ENCODE measurements at places on chromosomes 5 and 9.

DNA sequence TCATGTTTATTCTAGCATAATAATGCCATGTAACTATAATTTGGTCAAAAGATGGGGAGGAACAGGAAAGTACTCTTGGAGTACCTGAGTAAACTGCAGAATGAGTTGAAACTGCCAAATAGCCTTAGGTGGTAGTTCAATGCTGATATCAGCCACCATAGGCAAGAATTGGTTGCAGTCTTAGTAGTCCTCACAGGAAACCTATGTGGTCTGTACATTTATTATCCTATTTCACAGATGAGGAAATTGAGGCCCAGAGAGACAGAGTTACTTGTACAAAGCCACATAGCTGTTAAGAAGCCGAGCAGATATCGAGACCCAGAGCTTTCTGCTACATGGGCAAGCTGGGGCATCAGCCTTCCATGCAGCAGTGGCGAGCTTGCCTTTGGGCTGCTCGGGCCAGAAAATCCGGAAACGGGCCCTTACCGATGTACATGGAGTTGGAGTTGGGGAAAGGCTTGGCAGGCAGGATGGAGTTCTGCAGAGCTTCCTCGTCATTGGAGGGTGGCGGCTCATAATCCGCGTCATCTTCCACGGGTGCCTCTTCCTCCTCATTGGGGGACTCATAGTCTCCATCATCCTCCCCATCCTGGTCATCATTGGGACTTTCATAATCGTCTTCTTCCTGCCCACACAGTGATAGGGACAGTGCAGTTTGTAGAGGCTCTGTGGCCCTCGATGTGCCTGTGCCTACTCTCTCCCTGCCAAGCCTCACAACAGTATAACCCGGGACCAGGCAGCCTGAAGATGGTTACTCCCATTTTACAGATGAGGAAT, 27.1 kb downstream of the LCP2 start:
- DNase-seq = no peak

- no peak for DNase-seq
Observed at GRCh38 chr5:156655732-156656131, 194.4 kb upstream of the PPP1R2B start.

DNA sequence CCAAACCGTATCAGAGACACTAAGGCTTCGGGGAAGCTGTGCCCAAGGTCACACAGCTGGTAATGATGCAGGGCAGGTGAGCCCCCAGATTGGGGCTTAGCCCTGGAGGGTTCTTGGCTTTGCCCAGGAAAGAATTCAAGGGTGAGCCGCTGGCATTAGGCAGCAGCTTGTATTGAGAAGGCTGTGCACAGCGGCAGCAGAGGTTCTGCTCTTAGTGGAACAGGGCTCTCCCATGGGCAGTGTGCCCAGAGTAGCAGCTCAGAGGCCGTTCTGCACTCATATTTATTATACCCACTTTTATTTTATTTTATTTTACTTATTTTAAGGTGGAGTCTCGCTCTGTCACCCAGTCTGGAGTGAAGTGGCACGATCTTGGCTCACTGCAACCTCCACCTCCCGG, 85.8 kb upstream of the IER5L start:
- no peak for DNase-seq

DNA sequence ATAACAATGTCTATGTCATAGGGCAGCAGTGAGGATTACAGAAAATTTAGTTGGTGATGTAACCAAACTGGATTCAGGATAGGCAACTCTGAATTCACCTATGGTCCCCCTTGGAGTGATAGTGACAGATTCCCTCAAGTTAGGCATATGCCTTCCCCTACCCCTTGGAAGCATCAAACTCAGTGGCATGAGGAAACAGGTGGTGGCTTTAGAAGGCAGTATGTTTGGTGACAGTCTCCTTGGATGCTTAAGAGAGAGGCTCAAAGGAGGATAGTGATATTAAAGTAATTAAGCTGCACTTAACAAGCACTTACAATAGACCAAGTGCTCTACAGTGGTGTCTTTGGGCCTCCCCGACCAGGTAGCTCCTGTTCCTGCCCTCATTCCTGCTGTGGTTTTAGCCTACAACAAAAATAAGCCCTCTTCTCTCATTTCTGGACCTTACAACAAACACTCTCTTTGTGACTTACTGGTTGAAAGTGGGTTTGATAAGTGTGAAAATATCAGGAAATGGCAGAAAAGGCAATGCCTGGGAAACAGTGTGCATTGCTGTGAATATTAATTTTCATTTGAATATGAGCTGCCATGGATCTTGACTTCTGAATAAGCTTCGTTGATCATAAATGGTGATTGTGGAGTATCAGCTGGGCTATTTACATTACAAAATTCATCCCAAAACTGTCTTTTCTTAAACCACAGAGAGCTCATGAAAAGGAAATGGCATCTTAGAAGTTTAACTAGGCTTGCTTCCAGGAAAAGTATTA, 29.2 kb downstream of the NR4A3 start:
- no peak for DNase-seq

DNA sequence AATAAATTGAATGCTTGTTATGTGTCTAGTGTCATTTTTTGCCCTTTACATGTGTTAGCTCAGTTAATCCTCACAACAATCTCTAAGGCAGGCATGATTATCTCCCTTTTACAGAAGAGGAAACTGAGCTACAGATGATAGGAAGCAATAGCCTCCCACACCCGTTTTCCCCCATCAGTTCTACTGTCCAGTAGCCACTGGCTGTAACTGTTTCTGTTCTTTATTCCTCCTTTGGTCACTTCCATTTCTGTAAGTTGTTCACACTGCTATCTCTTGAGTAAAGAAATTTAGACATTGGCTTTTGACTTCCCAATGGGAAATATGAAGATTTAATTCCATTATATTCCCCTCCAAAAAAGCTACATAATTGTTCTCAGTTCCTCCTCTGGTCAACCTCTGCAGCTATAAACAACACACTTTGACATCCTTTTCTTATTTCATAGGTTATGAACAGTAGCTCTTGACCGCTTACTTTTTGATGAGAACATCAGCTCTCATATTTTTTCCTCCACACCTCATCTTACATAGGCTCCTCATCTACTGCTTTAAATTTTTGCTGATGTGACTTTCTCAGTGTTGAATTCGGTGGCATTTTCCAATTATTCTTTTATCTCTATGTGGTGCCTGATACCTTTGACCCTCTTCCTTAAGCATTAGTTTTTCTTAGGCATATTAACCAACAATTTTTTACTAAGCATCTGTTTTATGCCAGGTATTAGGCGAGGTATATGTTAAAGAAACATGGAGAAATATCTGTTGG, 21.4 kb downstream of the SPZ1 start:
- no peak for DNase-seq

DNA sequence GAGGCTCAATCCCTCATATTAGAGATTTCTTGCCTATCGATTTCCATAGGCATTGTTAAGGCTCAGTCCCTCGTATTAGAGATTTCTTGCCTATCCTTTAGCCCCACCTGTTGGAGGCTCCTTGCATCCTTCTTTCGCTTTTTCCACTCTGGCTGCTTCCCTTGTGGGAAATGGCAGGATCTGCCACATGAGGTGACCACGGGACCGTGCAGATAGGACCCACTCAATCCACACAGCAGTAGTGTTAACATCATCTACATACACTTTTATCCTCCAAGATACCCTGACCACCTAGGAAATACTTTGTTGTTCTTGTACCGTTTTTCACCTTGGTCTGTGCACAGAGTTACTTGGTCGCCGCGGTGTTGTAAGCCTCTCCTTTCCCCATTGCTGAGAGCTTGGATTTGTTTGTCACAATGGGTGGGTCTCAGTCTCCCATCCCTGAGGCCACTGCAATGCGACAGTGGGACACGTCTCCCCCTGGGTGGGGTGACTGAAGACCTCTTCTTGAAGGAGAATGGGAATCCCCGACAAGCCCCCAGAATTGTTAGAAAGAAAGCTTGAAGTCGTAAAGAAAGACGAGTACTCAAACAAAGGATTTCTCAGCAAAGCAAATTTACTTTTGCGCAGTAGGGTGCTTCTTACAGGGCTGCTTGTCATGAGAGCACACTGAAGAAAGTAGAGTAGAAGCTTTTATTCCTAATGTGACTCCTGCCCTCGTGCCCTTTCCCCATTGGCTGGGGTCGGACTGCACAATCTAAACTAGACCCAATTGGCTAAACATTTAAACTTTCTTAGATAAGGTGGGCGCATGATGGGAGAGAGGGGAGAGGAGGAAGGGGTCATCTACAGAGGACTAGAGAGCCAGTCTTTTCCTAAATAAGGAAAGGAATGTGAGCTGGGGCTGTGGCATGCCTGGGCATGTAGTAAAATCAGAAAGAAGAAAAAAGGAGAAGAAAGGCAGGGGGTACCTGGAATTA, 19.8 kb downstream of the IFT74 start:
- DNase-seq = peak; percentile 15

- DNase-seq = peak; percentile 15
Observed at GRCh38 chr9:4489919-4490704, at the start of gene SLC1A1. TSS of gene SLC1A1 (plus strand) at chr9:4490468. CDS start at chr9:4490680, 212 bp downstream.

- DNase-seq = no peak
Observed at GRCh38 chr9:105291938-105292337, 47.5 kb downstream of the SLC44A1 start.

DNA sequence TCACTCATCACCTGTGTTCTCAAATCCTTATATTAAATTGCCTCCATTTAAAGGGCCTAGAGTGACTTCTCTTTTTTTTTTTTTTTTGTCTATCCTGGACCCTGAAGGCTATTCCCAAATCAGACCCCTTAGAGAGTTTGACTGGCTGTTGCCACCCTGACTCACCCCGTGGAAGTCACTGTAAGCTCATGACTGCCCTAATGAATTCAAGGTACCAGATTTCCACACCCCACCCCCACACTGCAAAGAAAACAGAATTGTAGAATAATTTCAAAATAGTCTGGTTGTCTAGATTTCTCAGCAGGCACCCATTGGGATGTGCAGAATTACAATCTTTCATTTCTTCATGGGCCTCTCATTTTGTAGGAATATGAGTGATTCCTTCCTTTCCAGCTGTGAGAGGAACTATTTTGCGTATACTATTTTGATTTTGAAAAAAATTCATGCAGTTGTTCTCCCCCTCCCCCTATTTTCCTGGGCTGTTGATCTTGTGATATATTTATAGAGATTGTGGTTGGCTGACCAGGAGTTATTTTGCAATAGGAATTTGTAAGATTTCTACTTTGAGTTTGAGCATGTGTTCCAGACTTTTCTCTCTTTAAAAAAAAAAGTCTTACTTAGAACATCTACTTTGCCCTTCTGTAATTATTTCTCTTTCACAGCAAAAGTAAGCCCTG, 79.1 kb downstream of the ZNF618 start:
- no peak for DNase-seq

DNA sequence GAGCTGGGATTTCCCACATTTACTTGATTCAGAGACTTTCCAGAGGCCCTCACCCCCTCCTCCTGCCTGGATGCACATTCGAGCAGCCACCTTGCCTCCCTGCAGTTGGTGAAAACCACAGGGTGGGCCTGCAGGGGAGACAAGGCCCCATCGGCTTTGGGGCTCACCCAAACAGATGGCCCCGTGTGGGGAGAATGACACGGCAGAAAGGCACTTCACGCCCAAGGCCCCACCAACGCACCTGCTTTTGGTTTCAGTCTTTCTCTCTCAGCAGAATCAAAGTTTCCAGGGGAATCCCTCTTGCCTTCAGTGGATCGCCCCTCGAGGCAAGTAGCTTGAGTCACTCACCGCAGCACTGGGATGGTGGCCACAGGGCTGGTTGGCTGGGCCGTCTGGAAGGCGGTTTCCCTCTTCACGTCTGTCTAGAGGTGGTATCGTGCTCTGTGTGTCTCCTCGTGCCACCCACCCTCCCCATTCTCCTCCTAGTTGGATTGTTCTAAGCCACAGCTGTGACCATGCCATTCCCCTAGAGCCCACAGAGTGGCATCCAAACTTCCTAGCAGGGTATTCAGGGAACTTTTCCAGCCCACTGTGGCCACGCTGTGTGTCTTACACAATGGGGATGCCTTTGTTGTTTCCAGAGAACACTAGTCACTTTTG, 31.8 kb downstream of the SEC61B start:
- DNase-seq = no peak

Data from Kasumi-1 (cell line).